Stimulated activated CD4-positive, alpha-beta T cell treated with anti-CD3 and anti-CD28 coated beads, Interleukin-15, amount 100 ng/mL, for 24 hours (primary cell): ENCODE measurements at places on chromosomes 12 and 14.

- no peak for DNase-seq
Observed at GRCh38 chr12:49367381-49368239, at the start of gene SPATS2. TSS of gene SPATS2 (plus strand) at chr12:49367462. CDS start at chr12:49461013, 93,551 bp downstream.

DNA sequence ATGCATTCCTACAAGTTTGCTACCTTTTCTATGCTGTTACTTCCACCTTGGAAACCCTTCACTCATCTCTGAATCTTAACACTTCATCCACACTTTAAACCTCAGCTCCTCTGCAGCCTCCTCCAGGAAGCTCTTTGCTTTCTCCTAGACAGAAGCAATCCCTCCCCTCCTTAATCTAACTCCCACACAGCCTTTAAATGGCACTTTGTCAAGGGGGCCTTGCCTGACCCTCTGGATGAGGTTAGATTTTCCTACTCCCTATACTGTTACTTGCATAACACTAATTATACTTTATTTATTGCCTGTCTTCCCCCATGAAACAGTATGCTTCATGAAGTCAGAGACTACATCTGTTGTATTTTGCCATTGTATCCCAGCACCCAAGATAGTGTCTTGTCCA is 394.6 kb downstream of the MED13L start:
- DNase-seq, result no peak

DNA sequence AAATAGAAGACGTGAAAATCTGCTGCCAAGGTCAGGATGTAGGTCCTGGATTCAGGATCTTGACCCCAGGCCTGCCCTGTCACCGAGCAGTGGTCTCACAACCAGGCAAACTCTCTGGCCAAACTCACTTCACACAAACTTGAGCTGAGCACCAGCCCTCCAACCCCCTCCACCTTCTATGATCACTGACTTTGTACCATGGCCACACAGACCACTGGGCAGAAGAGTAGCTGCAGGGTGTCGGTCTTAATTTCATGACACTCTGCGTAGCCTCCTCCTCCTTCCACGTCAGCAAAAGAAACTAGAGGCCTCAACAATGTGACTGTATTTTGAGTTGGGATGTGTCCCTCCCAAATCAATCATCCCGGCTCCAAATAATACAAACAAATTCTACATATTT is 7.2 kb upstream of the TBX3 start:
- DNase-seq, result no peak

- peak; percentile 19 for DNase-seq
Observed at GRCh38 chr14:23186913-23187654, 3.6 kb upstream of the SLC7A8 start.

DNA sequence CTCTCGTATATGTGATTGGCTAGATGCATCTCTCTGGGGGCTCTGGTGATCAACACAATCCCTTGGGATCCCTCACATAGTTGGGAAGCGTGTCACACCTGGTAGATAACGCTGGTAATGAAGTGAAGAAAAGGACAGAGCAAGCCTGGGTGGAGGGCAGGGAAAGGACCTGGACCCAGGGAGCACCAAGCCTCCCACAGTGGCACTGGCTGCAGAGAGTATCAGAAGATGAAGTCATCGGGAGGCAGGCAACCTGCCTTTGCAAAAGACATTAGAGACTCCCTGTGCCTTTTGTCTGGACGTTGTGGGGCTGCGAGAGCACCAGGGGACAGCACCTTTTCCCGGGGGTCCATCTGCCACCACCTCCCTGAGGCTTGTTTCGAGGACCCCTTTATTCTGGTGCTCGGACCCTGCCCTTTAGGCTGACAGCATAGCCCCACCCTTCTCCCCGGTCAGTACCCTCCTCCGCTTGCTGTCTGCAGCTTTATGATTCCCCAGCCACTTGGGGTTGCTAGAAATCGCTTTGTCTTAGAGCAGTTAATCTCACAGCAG is 116.4 kb downstream of the EML1 start:
- no peak for DNase-seq

DNA sequence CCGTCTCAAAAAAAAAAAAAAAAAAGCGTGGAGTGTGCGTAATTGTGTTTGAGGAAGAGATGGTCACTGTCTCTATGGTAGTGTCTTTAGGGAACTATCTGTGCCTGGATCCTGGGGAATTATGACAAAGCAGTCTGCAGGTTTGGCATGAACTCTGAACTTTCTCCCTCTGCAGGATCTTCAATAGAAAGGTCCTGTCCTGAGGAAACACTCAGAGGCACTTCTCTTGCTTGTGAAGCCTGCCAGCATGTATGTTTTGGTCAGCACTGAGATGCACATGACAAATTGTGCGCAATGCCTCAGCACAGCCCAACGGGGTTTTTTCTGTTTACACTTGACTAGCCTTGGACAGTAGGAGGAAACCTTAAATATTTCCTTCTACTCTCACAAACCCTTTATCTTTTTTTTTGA is 46.6 kb downstream of the ATF7 start:
- DNase-seq, result no peak

- DNase-seq, result no peak
Observed at GRCh38 chr12:93762059-93762719, 85.0 kb downstream of the CRADD start.

DNA sequence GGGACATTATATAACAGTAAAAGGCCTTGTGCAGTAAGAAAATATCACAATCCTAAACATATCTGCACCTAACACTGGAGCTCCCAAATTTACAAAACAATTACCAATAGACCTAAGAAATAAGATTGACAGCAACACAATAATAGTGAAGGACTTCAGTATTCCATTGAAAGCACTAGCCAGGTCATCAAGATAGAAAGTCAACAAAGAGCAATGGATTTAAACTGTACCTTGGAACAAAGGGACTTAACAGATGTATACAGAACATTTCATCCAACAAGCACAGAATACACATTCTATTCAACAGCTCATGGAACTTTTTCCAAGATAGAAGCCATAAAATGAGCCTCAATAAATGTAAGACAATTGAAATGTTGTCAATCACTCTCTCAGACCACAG is 209.5 kb upstream of the ARHGAP5 start:
- no peak for DNase-seq

DNA sequence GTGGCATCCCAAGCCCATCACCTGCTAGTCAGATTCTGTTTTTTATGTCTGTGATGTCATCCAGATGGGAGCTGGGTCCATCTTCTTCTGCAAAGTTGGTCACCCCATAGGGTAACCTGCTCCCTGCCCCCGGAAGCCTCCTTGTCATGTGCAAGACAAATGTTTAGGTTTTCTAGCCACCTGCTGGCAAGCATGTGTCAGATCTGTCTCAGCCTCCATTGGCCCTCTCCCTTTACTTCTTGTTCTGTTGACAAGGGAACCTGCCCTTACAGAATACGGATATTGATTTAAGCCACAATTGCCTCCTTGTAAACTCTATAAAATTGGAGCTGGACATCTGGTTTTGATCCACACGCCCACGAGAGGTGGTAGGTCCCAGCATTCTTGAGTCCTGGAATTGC is 7.5 kb downstream of the NTF3 start:
- DNase-seq, result no peak

- peak; percentile 41 for DNase-seq
Observed at GRCh38 chr12:45518291-45519235, 210.9 kb upstream of the ARID2 start.

DNA sequence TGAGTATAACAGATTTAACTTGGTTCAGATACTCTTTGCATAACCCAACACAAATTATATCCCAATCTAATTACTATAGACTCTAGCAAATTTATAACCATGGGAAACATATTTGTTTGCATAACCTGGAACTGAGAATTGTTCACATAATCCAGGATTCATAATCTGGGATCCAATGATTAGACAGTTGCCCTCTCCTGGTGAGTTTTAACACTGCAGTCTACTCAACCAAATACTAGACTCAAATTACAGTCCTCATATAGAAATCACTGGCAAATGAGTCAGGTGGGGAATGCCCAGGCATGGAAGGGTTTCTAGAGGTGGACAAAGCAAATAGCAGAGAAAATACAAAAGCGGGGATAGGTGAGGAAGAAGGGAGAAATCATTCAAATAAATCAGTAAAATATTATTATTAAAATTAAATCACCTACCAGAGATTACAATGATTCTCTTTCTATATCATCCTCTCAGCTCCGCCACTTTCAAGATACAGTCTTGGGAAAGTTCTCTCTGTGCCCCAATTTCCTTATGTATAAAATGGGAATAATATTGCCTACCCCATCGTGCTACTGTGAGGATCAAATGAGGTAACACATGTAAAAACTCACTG is 9.4 kb downstream of the GCH1 start:
- DNase-seq, result peak; percentile 41

- DNase-seq, result no peak
Observed at GRCh38 chr12:113241191-113242025, 20.1 kb downstream of the TPCN1 start.

GRCh38 chr12:58976146-58976545 is 55.8 kb upstream of the LRIG3 start:
- no peak for DNase-seq

- DNase-seq, result no peak
Observed at GRCh38 chr12:99039367-99040120, 394.5 kb downstream of the APAF1 start.
